ENCODE measurements at places on chromosomes 2 and 18.
A peak's percentile ranks its signal among the peaks of the same experiment; 100 is the strongest.

GRCh38 chr2:168517816-168518215, 61.7 kb downstream of the CERS6 start:
- no peak for DNase-seq

GRCh38 chr18:12057419-12058039, 36.1 kb upstream of the ANKRD62 start:
- no peak for DNase-seq

GRCh38 chr18:21389903-21390302, 147.9 kb downstream of the GREB1L start:
- DNase-seq = no peak

DNA sequence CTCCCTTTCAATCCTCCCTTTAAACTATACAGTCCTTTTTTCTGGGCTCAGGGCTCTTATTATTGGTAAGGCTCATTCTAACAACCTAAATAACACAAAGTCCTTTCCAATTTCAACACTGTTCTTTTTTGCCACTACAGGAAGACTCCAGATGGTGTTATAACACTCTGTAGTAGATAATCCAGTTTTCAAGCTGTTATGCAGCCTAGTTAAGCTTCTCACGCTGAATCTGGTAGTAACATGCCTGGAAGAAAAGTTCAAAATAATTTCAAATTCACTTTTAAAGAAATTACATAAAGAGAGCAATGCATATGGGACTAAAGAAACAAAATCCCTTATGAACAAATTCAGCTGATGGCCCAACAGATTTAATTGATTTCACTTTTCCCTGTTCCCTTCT, 3.2 kb upstream of the MPP4 start:
- DNase-seq = no peak

DNA sequence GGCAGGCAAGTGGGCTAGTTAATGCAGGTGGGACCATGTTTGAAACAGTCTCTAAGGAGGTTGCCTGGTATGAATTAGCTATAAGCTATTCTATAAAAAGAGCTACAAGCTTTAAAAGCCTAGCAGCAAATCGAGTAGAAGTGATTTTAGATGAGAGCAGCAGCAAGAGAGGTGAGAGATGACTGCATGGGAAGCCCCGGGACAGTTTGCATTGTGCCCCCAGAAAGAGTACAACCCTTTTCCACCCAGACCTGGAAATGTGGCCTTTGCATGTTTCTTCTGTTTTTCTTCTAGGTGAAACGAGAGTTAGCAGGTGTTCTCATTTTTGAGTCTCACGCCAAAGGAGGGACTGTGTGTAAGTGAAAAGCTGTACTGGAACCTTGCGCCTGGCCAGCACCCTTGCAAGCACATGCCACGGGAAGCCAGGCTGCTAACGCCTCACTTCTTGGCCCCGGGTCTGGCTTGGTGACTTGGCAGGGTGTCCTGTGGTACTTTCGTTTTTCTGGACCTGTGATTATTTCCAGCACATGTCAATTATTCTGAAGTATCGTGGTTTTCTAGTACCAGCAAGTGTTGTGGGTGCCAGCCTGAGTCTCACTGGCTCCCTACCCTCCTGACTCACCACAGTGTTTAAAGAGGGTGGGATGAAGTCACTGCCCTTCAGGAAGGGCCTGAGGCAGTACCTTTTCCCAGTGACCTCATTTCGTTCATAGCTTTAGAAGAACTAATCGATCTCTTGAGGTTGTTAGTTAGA, 90.3 kb upstream of the MAP3K20 start:
- DNase-seq = no peak

DNA sequence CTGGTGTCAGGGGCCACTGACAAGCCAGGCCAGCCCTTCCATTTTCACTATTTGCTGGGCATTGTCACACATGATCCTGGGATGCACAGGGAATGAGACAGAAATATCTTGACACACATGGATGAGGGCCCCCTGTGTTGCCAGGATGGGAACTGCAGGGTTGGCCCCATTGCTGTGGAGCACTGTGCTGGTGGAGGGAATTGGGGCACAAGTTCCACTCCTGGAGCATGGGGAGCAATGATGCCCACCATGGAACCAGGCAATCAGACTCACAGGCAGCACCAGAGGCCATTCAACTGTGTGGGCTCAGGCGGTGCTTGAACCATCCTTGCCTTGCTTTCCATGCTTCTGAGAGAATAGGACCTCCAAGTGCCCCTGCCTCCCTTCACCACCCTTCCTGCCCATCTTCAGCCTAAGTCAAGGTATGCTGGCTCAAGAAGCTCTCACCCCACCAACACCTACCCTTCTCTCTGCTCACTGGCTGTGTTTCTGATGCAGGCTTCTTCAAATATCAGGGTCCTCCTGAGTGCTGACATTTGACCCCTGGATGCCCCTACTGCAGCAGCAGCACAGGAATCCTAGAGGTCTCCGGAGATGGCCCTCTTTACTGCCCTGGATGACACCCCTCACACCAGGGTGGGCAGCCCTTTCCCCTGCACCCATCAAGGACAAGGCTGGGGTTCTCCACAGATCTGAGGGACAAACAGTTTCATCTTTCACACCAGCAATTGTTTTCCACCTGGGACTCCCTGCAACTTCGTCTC, 11.0 kb downstream of the ADRA2B start:
- no peak for DNase-seq

DNA sequence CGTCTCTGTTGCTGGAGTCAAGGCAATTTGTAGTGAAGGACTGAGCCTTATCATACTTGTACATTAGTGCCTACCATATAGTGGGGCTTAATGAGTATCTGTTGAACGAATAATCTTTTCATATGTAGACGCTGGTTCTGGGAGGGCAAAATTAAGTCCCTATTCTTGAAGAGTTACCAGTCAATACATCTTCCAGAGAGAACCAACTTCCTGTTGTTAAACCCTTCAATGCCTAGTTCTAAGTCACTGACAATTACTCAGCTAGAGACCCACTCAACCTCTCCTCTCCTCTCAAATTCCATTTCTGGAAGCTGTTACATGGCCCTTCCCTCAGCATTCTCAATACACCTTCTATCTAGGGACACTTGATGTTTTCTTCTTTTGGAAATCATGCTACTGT, 1.1 kb upstream of the MOB4 start:
- peak; percentile 65 for DNase-seq

GRCh38 chr18:66156946-66157687, 406.3 kb downstream of the CDH7 start:
- no peak for DNase-seq

GRCh38 chr2:26299471-26300101, 46.4 kb upstream of the SELENOI start:
- peak; percentile 7 for DNase-seq

DNA sequence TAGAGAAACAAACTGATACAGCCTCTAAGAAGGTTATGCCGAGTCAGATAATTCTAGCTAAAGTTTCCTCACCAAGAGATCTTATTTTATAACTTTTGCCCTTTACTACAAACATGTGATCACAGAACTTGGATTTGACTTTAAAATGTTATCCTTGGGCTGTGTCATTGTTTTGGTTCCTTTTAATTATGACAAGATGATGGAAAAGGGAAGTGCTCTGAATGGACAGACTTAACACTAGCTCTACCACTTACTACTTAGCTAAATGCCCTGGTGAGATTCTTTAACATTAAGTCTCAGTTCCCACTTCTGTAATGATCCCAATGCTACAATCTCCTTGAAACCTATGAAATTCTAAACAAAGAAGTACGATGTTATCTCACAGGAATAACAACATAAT, 69.9 kb downstream of the RTTN start:
- peak; percentile 60 for DNase-seq

DNA sequence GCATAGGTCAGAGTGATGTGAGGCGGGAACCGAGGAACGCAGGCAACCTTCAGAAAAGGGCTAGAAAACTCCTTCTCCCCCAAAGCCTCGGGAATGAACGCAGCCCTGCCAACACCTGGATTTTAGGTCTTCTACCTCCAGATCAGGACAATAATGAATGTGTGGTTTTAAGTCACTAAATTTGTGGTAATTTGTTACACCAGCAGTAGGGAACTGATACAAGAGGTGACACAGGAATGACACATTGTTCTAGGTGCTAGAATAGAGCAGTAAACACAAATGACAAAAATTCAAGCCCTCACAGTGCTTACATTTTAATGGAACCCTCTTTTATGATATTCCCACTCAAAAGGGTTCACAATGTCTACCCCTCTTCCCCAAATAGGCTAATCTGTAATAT, 39.2 kb upstream of the EML4 start:
- no peak for DNase-seq

DNA sequence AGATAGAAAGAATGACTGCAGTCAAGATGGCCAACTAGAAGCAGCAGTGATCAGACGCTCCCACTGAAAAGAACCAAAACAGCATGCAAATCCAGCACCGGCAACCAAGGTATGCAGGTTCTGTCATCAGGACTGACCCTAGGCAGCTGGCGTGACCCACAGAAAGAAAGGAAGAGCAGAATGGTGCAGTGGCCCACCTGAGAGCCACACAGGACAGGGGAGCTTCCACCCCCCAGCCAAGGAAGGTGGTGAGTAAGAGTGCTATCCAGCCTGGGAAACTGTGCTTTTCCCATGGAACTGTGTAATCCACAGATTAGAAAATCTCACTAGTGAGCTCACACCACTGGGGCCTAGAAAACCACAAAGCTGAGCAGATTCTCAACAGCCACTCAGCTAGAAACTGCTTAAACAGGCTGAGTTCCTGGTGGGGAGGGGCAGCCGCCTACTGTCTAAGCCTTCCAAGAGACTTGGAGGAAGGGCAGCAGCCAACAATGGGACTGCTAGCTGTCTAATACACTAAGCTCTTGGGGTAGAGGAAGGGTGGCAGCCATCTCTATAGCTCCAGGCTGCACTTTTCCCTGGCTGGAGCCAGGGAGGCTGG, 127.9 kb downstream of the EVA1A start:
- no peak for DNase-seq

All from Kasumi-1 (cell line).